ENCODE measurements at places on chromosomes 4 and X. TPM values are rescaled to one million over a fixed set of nuclear protein-coding genes. Genes with fewer than 3 reads are reported as not detected.

The FAM9A gene
- not detected for total RNA-seq

The CAMK2D gene
- total RNA-seq, result 7.9 TPM

The ARAF gene
- 18.4 TPM for total RNA-seq

The PHOX2B gene
- total RNA-seq, result not detected

The ENPEP gene
- total RNA-seq, result 0.34 TPM

All from Daoy (cell line).